Ecto neural progenitor cell (in vitro differentiated cells): ENCODE measurements at places on chromosomes 16 and 17.
A peak's percentile ranks its signal among the peaks of the same experiment; 100 is the strongest.

DNA sequence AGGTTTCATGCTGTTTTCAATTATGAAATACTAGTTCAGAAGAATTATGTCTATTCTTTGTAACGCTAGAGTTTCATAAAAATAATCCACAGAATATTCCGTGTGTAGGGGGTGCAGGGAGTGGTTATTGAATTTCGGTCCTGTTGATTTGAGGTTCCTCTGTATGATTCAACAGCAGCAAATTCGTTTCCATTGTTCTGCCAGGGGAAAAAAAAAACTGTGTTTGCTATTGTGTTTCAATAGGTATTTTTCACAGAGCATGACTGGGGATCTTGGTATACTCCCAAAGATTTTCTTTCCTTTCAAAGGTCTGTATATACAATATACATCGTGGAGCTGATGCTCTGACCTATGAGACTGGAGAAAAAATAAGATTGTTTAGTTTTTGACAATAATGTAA is 15.8 kb downstream of the SHISA9 start:
- DNase-seq: no peak

GRCh38 chr16:74501484-74502478 is 80.5 kb upstream of the CLEC18B start:
- no peak for DNase-seq

- DNase-seq: no peak
These were observed 704.3 kb downstream of the MAF start for GRCh38 chr16:78896280-78896679.

- no peak for DNase-seq
These were observed 14.0 kb upstream of the ALDOA start for GRCh38 chr16:30051518-30051917.

GRCh38 chr17:79137015-79137788 is 62.6 kb downstream of the ENGASE start:
- no peak for DNase-seq

DNA sequence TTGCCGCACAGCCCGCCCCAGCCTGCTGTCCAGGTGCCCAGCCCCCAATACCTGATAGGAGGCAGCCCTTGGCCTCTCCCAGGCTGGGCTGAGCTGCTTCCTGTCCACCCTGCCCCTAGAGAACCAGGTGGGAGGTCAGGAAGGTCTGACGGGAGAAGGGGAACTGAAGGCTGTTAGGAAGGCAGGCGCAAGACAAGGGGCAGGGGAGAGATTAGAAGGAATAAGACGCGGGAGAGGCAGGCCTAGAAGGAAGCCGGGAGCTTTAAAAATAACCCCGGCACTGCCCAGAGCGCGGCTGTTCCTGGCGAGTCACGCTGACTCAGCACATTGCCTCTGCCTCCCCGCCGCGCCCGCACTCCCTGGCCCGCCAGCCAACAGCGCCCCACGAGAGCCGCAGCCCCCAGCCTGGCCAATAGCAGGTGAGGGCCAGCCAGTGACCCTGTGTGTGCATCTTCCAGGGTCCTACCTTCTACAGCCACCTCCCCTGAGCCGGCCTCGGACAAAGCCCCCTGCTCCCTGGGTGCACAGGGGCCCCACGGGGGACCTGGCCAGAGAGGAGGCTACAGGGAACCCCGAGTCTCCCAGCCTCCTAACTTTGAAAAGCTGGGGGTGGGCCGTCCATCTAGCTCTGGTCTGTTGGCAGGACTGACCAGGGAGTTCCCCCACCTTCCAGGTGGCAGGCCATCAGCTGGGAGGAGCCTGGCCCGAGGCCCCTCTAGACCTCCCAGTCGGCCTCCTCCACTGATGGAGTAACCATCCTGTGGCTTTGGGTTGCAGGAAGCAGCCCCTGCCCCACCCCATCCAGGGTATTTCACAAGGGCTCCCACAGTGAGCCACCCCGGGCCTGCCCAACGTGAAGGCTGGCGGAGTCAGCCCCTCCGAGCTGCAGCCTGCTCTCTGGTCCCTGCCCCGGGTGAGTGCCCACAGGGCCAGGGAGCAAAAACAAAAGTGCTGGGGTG is 4.0 kb downstream of the MAFG start:
- peak; percentile 86 for DNase-seq

DNA sequence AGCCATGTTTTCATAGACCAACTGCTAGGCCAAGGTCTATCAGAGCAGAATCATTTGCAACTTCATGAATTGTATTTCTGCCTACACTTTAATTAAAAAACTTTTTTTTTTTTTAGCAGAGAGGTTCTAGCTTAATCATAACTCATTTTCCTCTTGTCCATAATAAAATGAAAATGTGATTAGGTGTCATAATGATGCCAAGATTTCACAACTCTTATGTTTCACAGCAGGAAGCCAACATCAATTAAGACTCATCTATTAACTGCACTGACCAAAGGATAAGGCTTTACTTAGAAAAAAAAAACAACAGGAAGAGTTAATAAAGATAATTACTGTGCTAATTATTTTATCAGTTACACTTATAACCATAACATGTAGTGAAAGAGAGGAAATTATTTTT is 18.9 kb upstream of the RNF43 start:
- DNase-seq: no peak
